ENCODE measurements at places on chromosomes 13 and 19.

GRCh38 chr13:36674337-36675212, 755 bp downstream of the SERTM1 start:
- peak overlapping the region; percentile 44 for H3K4me3 ChIP-seq
- no peak overlapping the region for H3K27ac ChIP-seq
- peaks cover 4% of the 10 kb centered on the region for H3K4me1 ChIP-seq
- H3K27me3 ChIP-seq = peaks cover 40% of the 10 kb centered on the region
- H3K36me3 ChIP-seq = no peaks in the 10 kb centered on the region

DNA sequence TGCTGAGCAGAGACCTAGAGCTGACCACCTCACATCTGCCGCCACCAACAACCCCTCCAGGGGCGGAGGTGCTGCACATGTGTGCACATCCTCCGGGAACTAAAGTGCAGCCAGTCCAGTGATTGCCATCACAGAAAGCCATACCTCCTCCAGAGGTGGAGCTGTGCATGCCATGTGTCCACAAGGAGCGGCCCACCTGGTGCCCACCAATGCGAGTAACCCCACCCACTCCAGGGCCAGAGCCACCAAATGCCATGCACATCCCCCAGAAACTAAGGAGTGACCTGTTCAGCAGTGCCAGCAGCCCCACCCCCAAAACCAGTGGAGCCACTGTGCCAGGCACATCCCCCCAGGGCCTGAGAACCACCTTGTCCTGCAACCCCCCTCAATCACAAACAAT, 557.9 kb downstream of the UQCRFS1 start:
- no peak for DNase-seq
- H3K27me3 ChIP-seq = no peaks in the 10 kb centered on the region
- H3K4me1 ChIP-seq = no peaks in the 10 kb centered on the region
- no peak overlapping the region for H3K27ac ChIP-seq
- H3K4me3 ChIP-seq = no peak overlapping the region

DNA sequence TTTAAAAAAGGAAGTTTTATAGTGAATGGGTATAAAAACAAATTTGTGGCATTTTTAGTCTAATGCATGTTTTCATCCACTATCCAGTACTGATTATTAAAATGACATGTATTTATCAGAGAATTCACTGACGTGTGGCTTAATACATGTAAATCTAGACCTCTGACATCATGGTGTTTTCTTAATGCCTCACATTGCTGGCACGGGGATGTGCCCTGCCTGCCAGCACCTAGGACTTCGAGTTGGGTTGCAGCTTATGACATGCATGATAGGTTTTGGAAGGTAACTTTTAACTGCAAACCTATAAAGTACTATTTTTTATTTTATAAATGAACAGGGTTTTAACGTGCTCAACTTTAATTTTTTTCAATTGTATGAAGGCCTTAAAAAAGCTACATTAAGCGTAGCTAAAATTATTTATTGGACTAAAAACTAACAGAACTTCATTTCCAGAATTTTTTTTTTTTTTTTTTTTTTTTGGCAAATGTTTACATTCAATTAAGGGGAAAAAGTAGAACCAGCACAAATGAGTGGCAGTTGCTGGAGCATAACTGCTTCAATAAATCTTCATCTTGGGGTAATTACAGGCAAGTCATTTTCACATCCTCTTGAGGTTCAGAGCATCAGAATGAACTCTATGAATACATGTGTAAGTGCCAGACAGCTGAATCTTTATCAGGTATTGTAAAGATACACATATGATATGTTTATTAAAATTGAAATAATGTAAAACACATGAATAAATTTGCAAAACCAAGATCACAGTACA, 16.3 kb downstream of the METTL21C start:
- no peaks in the 10 kb centered on the region for H3K27me3 ChIP-seq
- peaks cover 67% of the 10 kb centered on the region for H3K36me3 ChIP-seq
- DNase-seq = no peak
- H3K27ac ChIP-seq = no peak overlapping the region
- H3K4me3 ChIP-seq = no peak overlapping the region
- no peaks in the 10 kb centered on the region for H3K4me1 ChIP-seq

GRCh38 chr19:34480971-34481841, at the start of gene WTIP:
TSS of gene WTIP (plus strand) at chr19:34481758. CDS start at chr19:34481975, 217 bp downstream.
- no peaks in the 10 kb centered on the region for H3K36me3 ChIP-seq
- H3K4me3 ChIP-seq = peak within 1 kb of the TSS; percentile 58
- H3K4me1 ChIP-seq = peaks cover 43% of the 10 kb centered on the region
- DNase-seq = peak; percentile 79

- no peak overlapping the region for H3K27ac ChIP-seq
- H3K36me3 ChIP-seq = no peaks in the 10 kb centered on the region
- H3K27me3 ChIP-seq = no peaks in the 10 kb centered on the region
Measured at GRCh38 chr13:100535426-100536135, 53.0 kb downstream of the GGACT start.

GRCh38 chr19:28285078-28285477, 927.9 kb downstream of the UQCRFS1 start:
- no peak for DNase-seq
- no peaks in the 10 kb centered on the region for H3K27me3 ChIP-seq
- no peaks in the 10 kb centered on the region for H3K36me3 ChIP-seq
- H3K4me3 ChIP-seq = no peak overlapping the region

DNA sequence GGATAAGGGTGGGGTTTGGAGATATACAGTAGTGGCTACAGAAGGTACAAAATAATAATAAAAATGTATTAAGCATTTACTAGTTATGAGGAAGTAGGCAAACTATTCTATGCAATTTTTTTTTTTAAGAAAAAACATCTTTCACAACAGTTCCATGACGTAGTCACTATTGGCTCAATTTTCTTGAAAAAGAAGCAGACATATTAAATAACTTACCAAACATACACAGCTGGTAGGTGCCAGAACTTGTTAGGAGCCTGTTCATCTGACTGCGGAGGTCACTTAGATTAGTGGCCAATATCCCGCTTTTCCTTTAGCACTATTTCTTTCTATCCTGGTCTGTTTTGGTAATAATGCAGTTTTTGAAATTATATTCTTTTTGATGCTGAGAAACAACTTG, 593.5 kb downstream of the KCTD12 start:
- no peak overlapping the region for H3K27ac ChIP-seq
- H3K27me3 ChIP-seq = no peaks in the 10 kb centered on the region
- DNase-seq = no peak
- no peak overlapping the region for H3K4me3 ChIP-seq
- no peaks in the 10 kb centered on the region for H3K36me3 ChIP-seq

Measured in heart right ventricle (tissue), 16 donors.